HFF-Myc (cell line): ENCODE measurements at places on chromosomes 3 and 15.

DNA sequence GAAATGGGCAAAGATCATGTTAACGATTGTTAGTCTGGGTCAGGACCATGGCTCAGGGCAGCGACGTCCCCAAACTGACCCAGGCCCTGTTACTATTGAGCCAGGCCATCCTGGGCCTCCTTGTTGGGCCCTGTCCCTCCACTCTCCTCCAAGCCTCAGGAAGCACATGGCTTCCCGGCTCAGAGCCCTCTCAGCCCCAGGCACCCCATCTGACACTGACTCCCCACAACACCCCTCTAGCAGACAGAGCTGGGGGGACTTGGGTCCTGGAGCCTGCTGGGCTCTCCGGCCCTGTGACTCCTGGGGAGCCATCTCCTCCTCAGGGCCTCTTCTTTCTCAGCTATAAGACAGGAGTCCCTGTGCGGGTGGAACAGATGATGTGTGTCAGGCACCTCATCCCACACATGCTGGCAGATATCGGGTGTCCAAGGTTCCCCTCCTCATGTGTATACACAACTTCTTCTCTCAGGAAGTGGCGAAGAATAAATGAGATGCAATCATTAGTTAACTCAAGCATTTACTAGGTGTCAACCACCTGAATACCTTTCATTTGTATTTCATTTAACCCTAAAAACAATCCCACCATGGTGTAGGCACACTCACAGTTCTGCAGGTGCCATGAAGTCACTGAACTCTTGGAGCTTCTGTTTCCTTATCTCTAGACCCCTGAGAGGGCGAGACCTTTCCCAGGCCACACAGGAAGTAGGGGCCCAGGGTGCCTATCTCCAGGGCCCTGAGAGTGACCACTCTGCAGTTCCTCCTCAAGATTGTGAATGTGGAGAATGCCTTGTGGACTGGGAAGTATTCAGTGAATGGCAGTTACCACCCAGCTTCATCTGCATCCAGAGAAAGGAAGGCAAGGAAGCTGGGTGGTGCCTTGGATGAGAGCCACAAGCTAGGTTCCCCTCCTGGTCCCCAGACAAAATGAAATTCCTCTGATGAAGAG, 282.5 kb upstream of the TLE3 start:
- no peak for DNase-seq

- no peak for DNase-seq
Observed at GRCh38 chr3:13515786-13516759, 32.9 kb upstream of the FBLN2 start.

- DNase-seq, result no peak
Observed at GRCh38 chr15:96462768-96463750, 132.6 kb downstream of the NR2F2 start.

- DNase-seq, result no peak
Observed at GRCh38 chr3:77873598-77873997, 833.7 kb downstream of the ROBO2 start.

DNA sequence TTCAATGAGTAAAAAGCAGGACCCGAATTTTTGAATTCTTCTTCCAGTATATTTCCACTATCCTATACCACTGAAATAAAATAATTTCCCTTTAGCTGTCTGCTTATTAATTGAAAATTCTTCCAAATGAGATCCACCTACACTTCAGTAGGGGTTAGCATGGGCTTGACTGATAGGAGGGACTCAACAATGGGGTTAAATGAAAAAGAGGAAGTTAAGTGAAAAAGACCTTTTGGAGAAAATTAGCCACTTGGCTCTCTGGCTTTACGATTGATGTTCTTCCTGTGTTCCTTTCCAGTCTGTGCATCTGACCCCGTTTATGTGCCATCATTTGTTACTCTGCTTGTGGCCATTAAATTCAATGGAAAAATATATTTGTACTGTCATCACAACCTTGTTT, 54.0 kb upstream of the GCNT3 start:
- no peak for DNase-seq

DNA sequence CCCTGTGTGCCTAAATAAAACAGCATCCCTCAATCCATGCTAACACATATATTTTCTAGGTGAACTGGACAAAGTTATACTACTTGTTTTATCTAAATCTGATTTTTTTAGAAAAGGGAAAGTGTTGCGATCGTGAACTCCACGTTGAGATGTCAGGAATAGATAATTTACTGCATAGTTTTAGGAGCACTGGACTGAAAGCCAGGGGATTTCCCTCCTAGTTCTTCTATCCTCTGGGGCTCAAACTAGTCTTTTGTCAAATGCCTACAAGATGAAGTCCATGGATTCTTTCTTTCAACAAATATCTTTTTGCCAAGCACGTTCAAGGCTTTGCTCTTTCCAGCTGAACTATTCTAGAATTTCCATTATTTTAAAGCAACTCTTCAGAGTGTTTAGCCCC, 617 bp upstream of the HPS3 start:
- no peak for DNase-seq

GRCh38 chr15:28929200-28929599, 43.4 kb downstream of the APBA2 start:
- DNase-seq, result no peak

DNA sequence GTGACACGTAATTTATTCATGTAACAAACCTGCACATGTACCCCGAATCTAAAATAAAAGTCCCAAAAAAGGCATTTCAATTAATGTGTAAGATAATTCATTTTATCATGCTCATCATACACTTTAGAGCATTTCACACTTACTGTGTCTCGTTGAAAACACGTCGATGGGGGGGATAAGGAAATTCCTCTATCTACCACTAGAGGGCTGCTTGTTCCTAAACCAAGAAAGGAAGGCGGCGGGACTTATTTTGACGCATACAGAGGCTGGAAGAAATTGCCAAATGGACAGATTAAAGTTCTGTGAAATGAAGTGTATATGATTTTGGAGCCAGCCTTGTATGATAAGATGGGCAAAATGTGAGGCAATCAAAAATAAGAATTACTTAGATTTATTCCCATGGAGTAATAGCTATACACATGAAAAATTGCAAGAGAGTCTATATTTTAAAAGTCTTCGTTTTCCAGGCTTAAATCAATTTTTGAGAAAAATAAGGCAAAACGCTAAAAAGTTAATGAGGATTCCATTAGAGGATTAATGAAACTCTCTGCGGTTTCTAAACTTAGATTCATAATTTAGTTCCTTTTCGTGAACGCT, 346.8 kb downstream of the CNTN3 start:
- DNase-seq, result peak; percentile 12
